Stimulated activated CD8-positive, alpha-beta memory T cell treated with anti-CD3 and anti-CD28 coated beads, Interleukin-4, amount 100 ng/mL, for 1 hour (primary cell): ENCODE measurements at places on chromosomes 7 and 10.
A peak's percentile ranks its signal among the peaks of the same experiment; 100 is the strongest.

- no peak for DNase-seq
Measured at GRCh38 chr7:110253093-110253492, 837.8 kb upstream of the LRRN3 start.

DNA sequence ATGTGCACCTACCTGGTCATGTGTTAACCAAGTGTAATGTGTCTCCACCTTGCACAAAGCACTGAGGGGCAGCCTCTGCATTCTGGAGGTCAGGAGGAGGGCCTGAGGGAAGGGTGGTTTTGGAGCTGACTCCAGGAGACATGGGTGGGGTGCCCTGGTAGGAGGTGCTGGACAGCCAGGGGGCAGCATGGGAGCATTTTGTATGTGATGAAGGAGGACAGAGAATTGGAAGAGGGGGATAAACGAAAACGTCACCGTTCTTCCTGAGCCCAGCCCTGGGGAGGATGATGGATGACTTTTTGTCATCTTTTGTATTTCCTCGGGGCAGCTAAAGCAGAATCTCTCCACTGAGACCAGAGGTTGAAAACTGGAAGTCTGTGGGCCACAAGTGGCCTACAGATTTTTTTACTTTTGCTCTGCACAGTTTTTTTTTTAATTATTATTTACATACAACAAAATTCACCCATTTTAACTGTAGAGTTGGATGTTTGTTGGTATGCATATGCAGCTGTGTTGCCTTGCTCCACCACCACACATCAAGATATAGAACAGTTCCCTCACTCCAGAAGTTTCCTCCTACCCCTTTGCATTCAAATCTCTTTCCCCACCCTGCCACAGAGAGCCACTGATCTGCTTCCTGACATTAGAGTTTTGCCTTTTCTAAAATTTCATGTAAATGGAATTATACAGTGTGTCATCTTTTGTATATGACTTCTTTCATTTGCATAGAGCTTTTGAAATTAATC lies 242.5 kb downstream of the VTI1A start:
- no peak for DNase-seq

GRCh38 chr10:47456079-47456785 lies 27.7 kb downstream of the ANXA8 start:
- DNase-seq = no peak

- no peak for DNase-seq
Measured at GRCh38 chr10:24597426-24597825, 126.3 kb downstream of the ARHGAP21 start.

DNA sequence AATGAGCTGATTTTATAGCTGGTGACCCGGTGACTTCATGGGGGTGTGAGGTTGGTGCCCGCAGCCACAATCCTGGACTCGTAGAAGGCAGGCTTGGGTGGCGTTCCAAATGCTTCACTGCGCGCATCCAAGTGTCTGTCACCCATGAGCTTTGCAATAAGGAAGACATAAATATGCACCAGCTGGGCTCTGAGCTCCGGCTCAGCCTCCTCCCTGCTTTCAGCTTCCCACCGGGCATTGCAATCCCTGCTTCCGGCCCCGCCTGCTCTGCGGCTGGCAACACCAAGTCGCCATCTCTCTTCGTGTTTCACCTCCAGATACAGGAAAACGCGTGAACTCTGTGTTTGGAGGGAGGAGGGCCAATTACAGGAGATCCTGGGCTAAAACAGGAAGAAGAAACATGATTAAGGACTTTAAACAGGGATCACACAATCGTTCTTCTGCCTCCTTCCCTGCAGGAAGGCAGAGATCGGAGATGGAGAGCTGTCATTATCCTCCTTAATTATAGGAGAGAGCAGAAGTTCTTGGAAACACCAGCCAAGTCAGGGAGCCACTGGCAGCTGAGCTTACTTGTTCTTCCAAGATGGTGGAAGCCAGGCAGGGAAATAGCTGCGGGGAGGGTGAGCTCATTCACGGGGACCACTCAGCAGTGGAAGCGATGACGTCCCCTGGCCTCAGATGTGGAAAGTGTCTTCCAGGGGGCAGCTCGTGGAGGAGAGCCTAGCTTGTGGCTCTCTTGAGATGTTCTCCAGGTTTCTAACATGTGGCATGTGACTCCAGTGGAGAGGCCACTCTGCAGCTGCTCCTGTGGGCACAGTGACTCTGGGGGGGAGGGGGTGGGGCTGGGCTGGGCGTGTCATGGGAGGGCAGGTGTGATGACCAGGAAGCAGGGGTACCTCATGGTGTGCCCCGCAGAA lies 134.9 kb downstream of the CAMK1D start:
- no peak for DNase-seq

- no peak for DNase-seq
Measured at GRCh38 chr7:37988721-37989650, 68.5 kb downstream of the EPDR1 start.

DNA sequence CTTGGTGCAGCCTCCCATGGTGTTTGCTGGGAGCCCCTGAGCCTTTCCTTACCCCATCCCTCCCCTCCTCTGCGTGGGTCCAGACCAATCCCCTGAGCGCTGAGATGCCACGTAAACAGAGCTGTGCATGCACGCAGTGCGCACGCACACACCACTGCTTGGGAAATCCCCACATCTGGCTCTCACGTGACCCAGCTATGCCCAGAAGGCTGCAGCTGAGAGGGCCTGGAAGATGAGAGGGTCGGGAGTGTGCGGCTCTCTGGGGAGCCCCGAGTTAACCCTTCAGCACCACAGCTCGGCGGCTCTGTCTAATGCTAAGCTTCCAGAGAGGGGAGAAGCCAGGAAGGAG lies 177.2 kb downstream of the SH3PXD2A start:
- peak; percentile 54 for DNase-seq

- no peak for DNase-seq
Measured at GRCh38 chr7:29185613-29186012, 9.0 kb upstream of the CHN2 start.

- no peak for DNase-seq
Measured at GRCh38 chr7:46775020-46775419, 806.9 kb downstream of the TNS3 start.

- no peak for DNase-seq
Measured at GRCh38 chr7:142595816-142596516, 153.3 kb upstream of the PRSS1 start.

DNA sequence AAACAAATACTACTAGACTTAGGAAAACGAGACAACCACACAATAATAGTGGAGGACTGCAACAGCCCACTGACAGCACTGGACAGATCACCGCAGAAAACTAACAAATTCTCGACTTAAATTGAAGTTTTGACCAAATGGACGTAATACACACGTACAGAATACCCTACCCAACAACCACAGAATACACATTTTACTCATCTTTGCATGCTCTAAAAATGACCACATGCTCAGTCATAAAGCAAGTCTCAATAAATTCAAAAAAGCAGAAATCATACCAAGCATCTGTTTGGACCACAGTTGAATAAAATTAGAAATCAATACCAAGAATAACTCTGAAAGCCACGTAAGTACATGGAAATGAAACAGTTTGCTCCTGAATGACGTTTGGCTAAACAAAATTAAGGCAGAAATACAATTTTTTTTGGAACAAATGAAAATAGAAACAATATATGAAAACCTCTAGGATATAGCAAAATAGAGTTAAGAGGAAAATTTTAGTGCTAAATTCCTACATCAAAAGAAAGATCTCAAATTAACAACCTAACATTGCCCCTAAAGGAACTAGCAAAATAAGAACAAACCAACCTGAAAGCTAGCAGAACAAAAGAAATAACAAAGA lies 30.6 kb downstream of the MAPK8 start:
- no peak for DNase-seq

DNA sequence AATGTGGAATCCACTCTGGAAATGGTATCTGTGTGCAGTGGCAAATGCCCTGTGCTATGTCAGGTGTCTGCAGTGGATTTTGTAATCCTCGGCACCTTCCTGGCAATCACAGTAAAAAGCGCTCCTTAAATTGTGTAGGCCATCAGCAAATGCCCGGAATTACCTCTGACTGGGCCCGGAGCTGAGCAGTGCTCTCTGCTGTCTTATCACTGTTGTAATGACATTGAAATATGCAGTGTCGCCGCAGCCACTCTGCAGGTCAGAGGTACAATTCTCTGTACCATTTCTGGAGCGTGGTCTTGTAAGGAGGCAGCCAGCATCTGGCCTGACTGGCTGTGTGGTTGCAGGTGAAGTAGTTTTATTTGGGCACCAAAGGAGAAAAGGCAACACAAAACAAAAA lies 416.4 kb upstream of the MKI67 start:
- DNase-seq = no peak

DNA sequence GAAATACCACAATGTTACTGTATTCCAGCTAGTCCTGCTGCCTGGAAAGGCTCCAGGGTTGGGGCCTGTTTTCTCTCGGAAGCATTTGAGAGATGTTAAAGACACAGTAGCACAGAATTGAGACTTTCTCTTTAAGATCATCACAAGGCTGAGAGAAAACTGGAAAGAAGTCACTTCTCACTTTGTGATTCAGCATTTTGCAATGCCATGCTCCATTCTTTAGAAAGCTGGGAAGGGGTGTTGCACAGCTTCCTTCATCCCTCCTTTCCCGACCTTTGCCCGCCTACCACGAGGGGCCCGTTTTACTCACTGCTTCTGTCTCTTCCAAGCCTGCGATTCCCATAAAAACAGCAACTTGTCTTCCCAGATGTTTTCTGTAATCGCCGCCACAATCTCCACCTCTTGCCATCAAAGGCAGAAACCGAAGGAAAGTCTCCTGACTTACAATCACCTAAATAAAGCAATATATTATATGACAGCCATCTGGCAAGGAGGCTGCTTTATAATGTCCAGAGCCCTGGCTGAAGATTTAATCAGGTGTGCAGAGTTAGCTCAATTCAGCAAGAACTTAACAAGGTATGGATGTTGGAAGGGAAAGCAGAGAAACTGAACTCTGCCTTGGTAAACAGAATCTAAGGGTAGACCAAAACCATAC lies 18.9 kb downstream of the NOD1 start:
- no peak for DNase-seq

DNA sequence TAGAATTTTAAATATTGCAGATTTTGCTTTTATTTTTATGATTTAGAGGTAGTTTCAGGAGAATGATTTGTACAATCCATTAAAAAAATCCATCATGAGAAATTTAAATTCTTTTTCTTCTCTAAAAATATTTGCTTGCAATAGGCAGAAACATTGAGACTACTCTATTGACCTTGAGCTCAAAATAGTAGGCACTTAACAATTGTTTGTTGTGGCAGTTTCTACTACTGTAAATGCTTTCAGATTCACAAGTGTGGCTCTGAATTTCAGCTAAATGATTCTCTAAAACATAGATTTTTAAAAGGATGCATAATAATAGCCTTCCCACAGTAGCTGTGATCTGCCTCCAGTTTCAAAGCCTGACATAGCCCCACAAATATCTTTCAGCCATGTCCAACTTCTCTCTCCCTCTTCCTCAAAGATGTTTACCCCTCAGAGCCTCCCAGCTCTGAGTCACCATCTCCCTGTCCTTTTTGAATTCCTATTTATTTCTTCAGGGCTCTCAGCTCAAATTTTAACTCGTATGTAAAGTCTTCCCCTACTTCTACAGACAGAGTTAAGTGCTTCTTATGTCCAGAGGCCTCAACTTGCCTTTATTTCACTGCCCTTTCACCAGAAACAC lies 160.5 kb downstream of the AOAH start:
- DNase-seq = no peak

GRCh38 chr10:119367841-119368549 lies 160.6 kb downstream of the GRK5 start:
- no peak for DNase-seq

DNA sequence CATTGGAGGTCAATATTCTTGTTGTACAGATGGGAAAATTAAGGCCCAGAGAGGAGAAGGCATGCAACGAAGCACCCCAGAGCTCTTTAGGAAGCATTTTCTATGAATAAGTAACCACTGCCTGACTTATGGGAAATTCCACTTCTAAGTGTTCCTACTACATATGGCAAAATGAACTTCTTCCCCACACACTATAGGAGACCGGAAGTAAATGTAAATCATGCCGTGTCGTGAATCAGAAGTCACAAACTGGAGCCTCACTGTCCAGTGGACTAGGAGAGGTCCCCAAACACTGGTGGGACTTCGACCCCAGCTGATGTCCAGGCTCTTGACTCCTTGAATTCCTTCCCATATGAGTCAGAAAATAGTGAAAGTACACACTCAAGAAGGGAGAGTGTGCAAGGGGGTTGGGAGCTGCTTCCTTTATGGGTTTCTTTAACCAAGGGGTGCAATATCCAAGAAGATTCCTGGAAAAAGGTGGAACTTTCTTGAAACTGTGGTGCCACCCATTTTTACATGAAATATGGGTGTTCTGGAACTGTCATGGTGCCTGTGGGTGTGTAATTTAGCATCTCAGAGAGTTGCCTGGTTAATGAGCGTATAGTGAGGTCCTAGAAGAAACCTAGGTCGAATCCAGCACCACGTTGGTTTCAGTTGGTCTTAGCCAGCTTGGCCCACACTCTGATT lies 6.7 kb downstream of the RASSF4 start:
- no peak for DNase-seq

DNA sequence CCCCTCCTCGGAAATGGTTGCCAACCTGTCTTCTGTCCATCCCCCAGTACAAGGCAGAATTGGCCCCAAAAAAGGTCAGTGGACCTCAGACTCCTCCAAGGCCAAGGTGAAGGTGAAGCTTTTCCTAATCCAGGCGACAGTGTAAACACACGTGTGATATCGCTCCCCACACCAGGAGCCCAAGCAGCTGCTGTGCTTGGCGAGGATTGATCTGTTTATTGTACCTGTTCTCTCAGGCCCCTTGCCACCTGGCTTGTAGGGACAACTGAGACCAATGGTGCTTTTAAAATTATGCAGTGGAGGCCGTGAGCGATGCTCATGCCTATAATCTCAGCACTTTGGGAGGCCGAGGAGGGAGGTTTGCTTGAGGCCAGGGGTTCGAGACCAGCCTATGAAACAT lies 66.1 kb upstream of the GTF2IRD1 start:
- no peak for DNase-seq

- no peak for DNase-seq
Measured at GRCh38 chr7:32319012-32319382, 171.2 kb downstream of the LSM5 start.

DNA sequence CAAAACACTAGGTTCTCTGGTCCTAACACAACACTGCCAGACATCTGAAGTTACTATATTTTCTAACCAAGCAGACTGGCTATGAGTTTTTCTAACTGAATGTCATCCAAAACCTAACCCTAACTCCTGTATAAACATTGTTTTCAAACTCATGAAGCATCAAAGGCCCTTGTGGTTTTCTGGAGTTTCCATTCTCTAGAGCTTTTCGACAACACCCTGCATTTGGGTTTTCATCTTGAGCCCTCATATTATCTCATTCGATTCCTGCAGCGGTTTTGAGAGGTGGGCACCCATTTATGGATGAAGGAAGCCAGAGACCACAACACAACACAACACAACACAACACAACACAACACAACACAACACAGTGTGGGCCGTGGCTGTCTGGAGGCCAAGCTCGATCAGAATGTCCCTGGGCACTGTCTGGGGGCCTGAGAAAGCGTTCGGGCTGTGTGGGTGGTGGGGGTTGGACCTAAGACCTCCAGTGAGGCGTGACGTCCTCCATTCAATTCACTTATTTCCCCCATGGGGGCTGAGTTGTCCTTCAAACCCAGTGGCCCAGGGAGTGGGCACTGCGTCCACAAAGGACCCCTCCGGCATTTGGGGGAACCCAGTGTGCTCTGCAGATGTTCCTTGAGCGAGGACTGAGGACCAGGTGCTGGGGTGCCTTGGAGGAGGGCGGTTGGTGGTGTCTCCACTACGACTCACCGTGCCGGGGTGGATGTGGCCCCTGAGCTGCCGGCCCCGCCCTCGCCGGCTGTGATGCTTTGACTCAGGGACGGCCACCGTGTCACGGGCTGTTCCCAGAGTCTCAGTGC lies 490.4 kb downstream of the DNAJB6 start:
- DNase-seq = no peak

- DNase-seq = no peak
Measured at GRCh38 chr10:45809837-45810236, 37.5 kb downstream of the AGAP4 start.
